Epithelial cell of proximal tubule (primary cell): ENCODE measurements at places on chromosomes 6 and 20.

- no peak for DNase-seq
These were observed 19.1 kb downstream of the MDFI start for GRCh38 chr6:41657131-41658094.

- no peak for DNase-seq
These were observed 63.6 kb upstream of the GATA5 start for GRCh38 chr20:62539198-62540045.

GRCh38 chr6:24019830-24020229 is 106.2 kb upstream of the NRSN1 start:
- DNase-seq: no peak

- no peak for DNase-seq
These were observed 213.2 kb downstream of the ERMARD start for GRCh38 chr6:169964486-169965180.

GRCh38 chr20:11144114-11144950 is 470.5 kb upstream of the JAG1 start:
- no peak for DNase-seq

DNA sequence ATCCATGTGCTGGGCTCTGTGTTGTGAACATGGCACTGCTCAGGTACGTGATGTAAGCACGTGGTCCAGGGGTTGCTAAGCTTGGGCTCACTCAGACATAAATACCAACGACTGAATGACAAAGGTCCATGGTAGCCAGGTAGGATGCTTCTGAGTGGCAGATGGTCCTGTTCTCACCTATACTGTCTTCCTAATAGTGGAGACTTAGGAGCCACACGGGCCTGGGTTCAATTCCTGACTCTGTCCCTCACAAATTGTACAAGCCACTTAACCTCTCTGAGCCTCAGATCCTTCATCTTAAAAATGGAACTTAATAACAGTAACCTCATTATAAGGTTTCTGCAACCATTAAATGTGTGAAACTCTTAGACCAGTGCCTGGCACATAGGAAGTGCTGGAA is 6.8 kb downstream of the GCM2 start:
- no peak for DNase-seq

DNA sequence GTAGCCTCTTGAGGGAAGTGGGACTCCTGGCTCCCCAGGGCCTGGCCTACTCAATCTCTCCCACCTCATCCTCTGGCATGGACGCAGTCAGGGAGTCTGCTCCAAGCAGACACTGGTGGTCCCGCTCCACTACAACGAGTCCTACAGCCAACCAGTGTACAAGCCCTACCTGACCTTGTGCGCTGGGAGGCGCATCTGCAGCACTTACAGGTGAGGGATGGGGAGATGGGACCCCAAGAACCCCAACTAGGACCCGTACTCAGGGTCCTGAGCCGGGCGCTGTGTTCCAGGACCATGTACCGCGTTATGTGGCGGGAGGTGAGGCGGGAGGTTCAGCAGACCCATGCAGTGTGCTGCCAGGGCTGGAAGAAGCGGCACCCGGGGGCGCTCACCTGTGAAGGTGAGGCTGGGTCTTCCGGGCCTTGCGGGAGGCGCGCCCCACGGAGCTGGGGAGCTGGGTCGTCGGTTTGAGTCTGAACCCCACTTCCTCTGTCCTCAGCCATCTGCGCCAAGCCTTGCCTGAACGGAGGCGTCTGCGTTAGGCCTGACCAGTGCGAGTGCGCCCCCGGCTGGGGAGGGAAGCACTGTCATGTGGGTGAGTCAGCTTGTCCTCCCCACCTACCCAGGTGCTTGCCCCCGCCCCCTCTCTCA is 2.1 kb downstream of the EGFL8 start:
- DNase-seq: no peak

- DNase-seq: no peak
These were observed 104.6 kb downstream of the TFAP2A start for GRCh38 chr6:10310330-10310653.

DNA sequence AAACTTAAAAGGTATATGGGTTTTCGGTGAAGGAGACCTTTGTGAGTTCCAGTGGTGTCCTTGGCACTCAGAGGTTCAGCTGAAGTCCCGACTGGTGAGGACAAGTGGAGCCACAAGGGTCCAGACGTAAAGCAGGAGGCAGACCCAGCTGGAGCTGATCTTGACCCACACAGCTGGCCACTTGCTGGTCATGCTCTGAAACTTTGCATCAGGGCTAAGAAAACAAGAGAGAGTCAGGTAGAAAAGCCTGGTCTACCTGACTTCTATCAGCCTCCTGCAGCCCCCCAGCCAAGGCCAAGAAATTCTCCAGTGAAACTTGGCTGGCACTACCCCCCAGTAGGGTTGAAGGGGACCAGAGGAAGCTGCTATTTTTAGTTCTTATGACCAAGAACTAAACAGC is 21.6 kb downstream of the SERINC3 start:
- DNase-seq: no peak
